ENCODE measurements at places on chromosomes 2 and 18.

- no peak for DNase-seq
Observed at GRCh38 chr18:64253873-64254272, 105.0 kb upstream of the LINC00305 start.

DNA sequence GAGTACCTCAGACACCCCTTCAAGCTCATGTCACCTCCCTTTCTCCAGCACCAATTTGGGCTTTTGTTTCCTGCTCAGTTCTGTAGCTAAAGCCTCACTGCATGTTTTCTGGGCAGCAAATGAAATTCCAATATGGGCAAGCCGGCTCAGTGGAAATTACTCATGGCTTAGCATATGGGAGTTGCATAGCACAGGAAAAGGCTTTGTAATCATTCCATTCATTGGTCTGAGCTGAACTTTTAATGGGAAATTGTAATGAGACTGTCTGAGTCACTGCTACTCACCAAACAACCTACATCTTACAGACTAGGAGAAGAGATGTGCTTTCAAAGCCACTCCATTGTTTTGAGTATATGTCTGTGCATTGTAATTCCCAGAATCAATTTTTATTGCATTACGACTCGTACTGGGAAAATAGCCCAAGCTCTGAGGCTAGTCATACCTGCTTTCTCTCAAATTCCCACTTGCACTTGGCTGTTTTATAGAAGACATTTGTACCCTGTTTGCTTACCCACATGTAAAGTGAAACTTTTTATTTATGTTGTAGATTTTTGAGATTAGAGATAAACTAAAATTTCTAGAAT, 139.5 kb upstream of the LRATD1 start:
- DNase-seq: peak; percentile 94

GRCh38 chr18:28485210-28485801, 308.4 kb upstream of the CDH2 start:
- no peak for DNase-seq

- DNase-seq: no peak
Observed at GRCh38 chr2:174925046-174925784, 80.0 kb downstream of the CHN1 start.

DNA sequence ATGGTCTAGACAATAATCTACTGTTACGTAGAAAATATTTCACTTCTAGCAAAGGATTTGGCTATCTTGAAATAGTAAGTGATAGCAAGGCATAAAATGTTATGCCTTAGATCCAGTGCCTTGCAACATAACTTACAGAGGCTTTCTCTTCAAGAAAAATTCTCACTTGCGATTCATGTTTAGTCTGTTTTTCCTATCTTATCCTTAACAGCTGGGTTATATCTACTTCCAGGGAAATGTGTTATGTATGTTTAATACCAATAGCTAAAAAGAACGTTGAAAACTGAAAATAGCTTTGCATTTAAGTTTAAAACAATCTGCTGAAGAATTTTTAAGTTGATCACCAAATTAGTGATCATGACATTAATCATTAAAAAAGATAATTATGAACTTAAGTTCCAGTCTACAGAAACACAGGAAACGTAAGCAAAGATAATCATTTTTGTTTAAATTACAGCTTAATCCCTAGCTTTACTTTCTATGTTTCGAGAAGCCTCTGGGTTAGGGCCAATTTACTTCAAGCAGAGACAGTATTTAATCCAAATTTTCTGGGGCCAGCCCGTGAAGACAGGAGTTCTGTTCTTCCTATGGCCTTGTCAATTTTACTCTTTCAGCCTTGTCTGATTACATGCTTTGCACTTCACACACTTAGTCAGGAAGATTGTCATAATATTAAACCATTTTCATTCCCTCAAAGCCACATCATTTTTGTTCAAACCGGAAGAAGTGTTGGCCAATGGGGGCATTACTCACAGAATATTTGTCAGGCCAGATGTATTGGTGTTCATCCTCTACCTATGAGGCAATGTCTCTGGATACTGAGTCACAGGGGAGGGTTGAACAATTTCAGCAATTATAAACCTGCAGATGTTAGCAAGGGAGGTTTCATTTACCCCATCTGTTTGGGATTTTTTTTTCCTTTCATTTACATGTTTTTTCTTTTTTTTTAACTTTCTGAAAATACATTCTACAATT, 1132.9 kb upstream of the ZEB2 start:
- peak; percentile 88 for DNase-seq

DNA sequence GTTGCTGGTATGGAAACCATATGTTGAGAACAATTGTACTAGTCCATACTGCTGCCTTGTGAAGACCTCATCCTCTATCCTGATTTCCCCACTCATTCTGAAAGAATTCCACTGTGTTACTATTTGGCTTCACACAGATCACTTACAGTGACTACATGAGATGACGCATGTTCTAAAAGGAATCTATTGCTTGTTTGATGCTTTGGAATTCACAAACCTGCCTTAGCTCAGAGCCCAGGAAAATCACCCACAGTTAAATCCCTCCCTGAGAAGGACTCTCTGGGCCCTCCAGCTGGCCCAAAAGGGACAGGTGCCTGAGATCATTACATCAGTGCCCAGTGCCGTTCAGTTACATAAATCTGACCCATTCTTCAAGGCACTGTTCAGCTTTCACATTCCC, 45.3 kb downstream of the KLHL29 start:
- DNase-seq: peak; percentile 93

Measured in fibroblast of skin of abdomen (primary cell).